NCI-H2171 (cell line): ENCODE measurements at places on chromosomes 7 and 10.

DNA sequence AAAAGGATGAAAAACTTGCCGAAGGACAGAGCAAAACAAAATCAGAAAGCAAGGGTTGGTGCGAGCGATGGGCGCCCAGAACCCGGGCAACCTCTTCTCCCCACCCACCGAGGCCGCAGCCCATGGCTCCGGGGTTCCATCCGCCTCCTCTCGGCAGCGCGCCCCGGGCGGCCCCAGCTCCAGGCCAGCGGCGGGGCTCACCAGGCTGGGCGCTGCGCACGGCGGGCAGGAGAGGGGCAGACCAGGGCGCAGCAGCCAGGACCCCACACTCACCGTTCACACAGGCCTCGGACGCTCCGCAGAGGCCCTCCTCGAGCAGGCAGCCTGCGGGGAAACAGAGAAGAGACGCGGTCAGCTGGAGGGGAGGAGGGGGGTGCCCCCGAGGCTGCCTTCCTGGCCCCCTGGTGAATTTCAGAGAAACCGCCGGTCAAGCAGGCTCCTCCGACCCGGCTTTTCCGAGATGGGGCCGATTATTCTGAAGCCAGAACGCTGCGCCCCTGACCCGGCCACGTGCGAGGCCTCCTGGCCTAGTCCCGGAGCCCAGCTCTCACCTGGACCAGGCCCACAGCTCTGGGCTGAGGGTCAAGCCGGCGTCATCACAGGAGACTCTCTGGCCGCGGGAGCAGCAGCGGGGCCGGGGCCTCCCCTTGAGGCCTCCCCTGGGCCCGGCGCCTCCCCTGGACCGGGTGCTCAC lies 98.0 kb downstream of the PTPRN2 start:
- no peak for DNase-seq

DNA sequence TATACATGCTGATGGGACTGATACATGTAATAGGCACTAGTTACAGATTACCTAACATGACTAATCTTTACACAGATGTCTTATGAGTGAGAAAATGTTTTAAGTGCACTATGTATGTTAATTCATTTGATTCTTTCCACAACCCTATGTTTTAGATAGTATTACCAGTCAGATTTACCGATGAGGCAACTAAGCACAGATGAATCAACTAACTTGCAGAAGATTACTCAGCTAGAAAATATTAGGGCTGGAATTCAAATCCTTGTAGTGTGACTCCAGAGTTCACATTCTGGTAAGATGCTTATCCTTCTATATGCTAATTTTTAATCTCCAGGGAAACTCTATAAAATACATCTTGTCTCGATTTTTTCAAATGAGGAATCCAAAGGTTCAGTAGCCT lies 964.9 kb downstream of the REEP3 start:
- no peak for DNase-seq

- DNase-seq, result no peak
Observed at GRCh38 chr10:52115823-52116222, 198.3 kb upstream of the DKK1 start.

DNA sequence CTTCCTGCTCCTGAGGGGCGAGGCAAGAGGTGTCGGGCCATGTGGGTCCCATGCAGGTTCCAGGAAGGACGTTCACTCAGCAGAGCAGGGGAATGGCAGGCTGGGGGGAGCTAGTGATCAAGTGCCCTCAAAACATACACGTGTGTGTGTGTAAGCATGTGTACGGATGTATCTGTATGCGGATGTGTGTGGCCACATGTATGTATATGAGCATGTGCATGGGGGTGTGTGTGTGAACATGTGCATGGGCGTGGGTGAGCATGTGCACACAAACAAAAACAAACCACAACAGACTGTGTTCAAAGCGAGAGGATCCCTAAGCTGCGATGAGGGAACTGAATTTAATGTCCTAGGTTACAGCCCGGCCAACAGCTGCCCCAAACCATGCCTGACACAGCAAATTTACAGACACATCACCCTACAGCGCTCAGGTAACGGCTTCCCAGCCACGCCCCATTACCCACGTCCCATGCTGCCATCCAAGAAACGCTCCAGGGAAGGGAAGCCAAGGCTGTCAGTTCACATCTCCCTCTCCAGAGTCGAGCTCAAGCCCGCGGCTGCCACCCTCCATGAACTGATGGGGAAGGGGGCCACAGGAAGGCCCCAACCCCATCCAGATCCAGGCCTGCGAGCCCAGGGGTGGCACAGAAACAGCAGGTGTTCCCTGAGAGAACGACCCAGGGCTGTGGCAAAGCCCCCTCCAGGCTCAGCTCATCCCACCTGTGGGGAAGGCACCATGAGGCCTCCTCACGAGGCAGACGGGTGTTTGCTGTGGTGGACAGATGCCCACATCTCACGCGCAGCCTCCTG lies 56.6 kb downstream of the PTPRN2 start:
- DNase-seq, result peak; percentile 13
